ENCODE measurements at places on chromosomes 13 and 19.

DNA sequence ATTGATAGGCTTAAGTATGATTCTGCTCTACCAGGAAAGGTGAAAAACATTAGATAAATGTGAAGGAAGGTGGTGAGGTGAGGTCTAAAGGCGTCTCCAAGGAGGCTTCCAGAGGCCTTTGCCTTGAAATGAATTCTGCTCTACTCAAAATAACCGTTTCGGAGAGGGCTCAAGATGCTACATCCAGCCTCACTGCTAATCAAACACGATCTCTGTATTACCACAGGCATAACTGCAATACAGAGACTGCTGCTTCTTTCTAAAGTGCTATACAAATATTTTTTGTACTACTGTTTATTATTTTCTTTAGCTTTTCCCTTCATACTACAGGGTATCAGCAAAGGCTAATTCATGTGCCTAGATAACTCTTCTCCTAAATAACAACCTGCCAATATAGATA lies 16.8 kb downstream of the MBNL2 start:
- DNase-seq = no peak

- no peak for DNase-seq
Observed at GRCh38 chr13:53174545-53174944, 145.9 kb downstream of the OLFM4 start.

DNA sequence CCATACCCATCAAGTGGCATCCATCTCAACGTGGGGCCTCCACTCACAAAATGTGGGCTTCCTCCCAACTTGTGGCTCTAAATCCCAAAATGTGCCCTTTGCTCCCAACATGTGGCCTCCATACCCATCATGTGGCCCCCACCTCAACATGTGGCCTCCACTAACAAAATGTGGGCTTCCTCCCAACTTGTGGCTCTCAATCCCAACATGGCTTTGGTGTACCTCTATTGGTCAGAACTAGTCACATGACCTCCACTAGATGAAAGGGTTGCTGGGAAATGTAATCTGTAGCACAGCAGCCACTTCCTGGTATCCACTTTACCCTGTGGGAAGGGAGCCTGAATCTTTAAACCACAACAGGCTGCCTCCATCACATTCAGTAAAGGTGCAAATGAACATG lies 10.1 kb upstream of the ACER1 start:
- DNase-seq = no peak

- DNase-seq = no peak
Observed at GRCh38 chr19:37955986-37956385, 49.0 kb downstream of the SIPA1L3 start.

All from NT2/D1 (cell line).